ENCODE measurements at places on chromosomes 12 and 14.

DNA sequence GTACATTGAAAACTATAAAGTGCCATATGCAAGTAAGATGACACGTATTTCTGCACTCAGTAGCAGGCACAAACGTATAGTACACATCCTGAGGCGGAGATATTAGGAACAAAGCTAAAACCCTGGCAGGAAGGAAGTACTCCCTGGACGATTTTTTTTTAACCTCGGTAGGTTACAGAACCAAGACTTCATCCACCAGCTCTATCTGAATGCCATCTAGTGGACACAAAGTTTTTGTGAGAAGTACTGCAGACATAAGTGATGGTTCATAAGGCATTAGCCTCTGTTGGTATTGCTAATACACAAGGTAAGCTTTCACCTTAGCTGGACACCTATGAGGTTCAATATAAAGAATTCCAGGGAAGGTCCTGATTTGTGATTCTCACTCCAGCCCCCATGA is 83.0 kb upstream of the CCDC196 start:
- no peak for DNase-seq

DNA sequence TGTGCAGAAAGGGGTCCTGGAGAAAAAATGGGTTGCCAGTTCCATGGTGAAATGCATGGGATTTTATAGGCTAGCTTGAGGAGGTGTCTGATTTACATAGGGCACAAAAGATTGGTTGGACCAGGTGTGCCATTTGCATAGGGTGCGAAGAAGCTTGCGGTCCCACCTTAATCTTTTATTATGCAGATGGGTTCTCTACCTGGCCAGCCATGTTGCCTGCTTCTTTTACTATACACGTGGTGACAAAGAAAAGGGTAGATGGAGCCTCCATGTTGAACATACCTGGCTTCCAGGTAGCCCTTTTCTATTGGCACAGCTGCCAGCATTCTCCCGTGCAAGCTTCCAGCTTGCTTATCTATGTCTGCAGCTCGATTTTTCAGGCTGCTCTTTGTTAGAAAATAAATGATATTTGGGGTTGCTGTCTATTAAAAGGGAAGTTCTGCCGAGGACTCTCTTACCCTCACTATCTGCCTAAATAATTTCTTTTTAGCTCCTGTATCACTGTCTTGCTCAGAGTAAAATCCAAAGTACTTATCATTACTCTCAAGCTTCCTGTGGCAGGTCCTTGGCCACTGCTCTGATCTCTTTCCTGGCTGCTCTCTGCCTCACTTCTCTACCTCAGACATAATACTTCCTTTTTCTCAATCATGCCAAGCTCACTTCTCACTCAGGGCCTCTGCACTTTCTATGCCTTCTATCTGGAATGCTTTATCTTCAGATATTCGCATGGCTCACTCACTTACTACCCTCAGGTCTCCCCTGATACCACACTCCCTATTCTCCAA is 216.0 kb upstream of the DAAM1 start:
- DNase-seq = no peak

- no peak for DNase-seq
Observed at GRCh38 chr12:113949321-113950305, 16.5 kb downstream of the RBM19 start.

DNA sequence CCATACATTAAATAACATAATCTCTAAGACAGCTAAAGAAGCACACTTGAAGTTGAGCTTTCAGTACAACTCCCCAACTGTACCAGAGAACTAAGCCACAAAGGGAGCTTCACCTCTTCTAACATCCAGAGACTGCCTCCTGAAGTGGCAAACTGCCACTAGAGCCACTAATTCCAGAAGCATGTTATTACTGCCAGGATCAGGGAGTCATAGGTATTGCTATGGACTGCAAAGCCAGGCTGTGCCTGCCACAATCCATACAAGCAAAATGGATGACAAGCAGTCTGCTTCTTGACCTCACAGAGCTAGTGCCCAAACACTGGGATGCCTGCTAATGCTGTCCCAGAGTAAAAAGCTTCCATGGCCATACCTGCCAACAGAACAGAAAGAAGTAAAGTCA is 160.1 kb downstream of the STXBP6 start:
- DNase-seq = no peak
